ENCODE measurements at places on chromosomes 12 and 14.

- DNase-seq = no peak
Measured at GRCh38 chr12:108768591-108769500, 37.5 kb upstream of the CORO1C start.

DNA sequence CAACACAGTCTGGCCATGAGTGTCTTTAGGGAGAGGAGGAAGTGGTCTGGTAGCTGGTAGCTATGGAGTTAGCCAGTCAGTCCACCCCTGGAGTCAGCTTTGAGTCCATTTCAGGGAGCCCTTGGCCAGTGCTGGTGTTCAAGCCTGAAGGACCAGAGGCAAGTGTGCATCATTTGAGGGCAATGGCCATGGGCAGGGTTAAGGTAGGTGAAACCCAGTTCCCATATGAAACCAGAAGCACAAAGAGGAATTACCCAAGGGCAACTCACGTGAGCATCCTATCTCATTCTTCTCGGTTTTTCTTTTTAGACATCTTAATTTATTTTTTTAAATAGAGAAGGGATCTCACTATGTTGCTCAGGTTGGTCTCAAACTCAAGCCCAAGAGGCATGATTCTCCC, 61.3 kb upstream of the ACTN1 start:
- no peak for DNase-seq

DNA sequence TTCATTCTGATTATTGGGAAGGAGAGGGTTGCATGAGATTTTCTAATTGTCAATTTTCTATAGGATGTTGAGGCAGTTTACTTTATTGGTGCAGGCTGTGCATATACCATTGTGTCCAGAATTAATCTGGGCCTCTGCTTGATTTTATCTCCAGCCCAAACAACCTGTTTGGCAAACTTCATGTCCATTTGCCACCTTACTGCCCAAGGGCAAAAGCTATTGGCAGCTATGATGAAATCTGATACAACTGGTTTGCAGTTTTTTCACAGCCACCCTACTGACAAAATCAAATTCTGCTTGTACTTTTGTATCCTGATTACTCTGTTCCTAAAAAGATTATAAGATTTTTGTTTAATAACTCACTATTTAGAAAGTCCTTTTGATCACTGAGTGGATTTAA, 789.2 kb upstream of the FBXO33 start:
- no peak for DNase-seq

DNA sequence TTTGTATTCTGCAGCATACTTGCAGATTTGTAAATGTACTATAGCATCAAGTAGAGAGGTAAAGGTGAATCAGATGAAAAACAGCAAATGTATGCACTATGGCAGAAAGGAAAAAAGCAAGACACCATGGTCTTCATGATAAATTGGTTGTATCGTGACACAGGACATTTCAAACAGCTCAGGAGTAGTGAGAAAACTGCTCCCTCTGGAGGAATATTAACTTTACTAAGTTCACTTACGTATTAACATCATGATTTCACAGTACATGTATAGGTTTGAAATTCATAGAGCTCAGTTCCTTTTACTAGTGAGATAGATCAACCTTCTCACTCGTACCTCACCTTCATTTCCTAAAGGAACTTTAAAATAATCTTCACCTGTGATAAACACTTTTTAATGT, 6.5 kb downstream of the MBIP start:
- DNase-seq = no peak

DNA sequence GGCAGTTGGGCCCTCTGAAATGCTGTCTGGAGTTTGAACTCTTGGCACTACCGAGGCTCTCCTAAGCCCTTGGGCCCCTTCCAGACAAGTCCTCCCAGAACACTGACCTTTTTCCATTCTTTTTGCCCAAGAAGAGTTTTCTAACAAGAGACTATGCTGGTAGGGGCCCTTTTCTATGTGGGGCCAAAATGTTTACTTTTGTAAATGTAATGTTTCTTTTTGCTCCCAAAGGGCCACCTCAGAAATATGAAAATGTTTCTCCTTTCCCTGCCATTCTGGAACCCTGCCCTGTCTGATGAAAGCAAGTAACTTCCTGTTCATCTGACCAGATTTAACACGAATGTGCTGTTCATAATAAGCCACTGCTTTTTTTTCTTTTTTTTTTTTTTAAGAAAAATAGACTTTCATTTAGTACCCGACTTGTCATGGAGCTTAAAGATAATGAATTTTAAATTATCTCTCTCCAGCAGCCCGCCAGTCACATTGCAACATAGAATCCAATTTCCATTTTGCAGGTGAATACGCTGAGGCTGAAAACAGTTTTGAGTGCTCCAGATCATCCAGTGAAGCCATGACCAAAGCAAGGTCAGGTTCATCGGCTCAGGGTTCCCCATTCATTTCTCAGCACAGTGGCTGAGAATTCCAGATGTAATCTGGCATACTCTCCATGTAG, 169.9 kb downstream of the DPF3 start:
- no peak for DNase-seq

- no peak for DNase-seq
Measured at GRCh38 chr12:16056910-16057309, 145.8 kb downstream of the DERA start.

GRCh38 chr12:1929985-1930802, 11.7 kb upstream of the CACNA2D4 start:
- DNase-seq = no peak

DNA sequence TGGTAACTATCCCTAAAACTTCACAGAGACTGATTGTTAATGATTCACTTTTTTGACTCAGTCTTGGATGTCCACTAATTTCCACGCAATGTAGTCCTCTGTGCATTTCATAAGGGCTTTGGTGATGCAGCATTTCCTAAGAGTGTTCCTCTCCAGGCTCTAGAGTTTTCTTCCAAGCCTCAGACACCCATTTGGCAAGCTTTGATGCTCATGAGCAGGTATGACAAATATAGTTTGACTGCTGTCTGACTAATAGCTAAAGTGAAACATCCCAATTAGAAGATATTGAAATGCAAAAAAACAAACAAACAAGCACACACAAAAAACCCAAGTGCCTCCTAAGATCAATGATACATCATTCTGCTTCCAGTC, 1.5 kb upstream of the VAMP1 start:
- DNase-seq = no peak

- no peak for DNase-seq
Measured at GRCh38 chr12:10719482-10719881, 3.6 kb downstream of the YBX3 start.

GRCh38 chr12:115541891-115542421, 735.5 kb downstream of the MED13L start:
- no peak for DNase-seq

DNA sequence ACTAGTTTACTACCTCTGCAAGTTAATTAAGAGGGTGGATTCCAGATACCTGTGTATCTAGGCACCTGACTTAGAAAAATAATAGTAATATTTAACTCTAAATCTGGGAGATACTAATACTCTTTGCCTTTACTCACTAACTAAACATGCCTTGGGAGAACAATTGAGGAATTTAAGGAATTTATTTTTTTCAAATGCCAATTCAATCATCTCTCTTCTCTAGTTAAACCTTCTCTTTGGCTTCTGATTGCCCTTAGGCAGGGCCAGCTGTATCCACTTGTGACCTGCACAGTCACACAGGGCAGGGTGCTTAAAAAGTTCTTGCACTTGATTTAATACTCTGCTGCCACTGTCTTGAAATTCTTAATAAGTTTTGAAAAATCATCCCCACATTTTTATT, 142.4 kb downstream of the PLCZ1 start:
- no peak for DNase-seq

- no peak for DNase-seq
Measured at GRCh38 chr12:52359621-52360061, 7.6 kb downstream of the KRT85 start.

DNA sequence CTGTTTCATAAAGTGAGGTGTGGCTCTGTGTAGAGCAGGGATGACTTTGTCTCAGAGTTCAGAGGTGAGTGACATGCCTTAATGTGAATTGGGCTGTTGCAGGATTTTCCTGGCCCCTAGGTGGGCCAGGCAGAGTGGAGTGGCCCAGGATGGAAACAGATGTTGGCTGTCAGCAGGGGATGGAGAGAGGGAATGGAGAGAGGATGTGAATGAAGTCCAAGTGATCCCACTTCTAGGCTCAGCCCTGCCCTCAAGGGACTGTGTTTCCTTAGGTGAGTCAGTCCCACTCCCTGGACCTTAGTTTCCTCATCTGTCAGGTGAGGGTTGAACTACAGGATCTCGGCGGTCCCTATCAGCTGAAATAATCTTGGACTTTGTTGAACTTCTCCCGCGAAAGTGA, 7.5 kb downstream of the GALNT16 start:
- no peak for DNase-seq

DNA sequence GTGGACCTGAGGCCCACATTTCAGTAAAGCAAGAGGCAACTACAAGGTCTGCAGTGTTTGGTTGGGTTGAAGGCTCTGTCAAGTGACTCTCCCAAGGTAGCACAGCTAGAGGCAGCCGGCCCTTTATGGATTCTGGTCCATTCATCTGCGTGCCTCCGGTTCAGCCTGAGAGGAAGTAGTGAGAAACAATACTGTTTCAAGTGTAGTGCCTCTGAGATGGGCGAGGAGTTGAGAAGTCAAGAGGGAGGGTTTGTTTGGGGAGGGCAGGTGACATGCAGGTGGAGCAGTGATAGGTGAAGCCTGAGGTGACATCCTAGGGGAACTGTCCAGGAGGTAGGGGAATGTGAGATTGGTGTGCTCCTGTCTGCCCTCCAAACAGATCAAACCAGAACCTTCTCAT, 933.5 kb downstream of the VRK1 start:
- DNase-seq = no peak

DNA sequence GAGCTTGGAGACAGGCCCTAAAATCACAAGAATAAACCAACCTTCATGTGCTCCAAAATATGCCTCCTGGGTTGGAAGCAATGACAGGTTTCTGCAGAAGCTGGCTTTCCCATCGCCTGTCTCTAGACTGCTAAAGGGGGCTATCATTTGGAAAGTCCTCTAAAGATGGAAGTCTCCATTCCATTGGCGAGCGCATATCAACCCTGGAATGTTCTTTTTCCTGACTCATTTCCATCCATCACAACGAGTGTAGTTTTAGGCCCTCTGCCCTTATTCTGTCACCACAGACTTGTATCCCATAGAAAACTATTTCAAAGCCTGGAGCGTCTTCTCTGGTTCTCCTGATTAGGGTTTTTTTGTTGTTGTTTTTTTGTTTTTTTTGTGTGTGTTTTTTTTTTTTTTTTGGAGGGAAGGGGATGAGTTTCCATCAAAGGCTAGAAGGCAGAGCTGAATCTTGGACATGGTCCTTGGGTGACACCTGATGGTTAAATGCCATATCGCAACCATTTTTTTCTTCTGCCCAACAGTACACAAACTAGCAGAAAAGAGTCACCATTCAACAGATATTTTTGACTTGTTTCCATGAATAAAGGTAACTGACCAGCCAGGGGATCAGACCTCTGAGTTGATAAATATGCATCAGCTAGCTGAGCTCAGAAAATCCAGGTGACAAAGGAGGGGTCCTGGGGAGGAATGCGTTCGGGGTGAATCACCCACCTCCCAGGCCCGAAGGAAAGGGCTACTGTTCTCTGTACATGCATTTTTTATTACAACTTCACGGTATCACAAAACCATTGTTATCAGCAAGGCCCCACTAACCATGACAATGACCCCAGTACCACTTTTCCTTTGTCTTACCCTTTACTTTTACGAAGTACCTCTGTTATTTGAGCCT, 40.5 kb downstream of the KCNA5 start:
- no peak for DNase-seq

- no peak for DNase-seq
Measured at GRCh38 chr14:106277503-106277902, 751.1 kb downstream of the TMEM121 start.

DNA sequence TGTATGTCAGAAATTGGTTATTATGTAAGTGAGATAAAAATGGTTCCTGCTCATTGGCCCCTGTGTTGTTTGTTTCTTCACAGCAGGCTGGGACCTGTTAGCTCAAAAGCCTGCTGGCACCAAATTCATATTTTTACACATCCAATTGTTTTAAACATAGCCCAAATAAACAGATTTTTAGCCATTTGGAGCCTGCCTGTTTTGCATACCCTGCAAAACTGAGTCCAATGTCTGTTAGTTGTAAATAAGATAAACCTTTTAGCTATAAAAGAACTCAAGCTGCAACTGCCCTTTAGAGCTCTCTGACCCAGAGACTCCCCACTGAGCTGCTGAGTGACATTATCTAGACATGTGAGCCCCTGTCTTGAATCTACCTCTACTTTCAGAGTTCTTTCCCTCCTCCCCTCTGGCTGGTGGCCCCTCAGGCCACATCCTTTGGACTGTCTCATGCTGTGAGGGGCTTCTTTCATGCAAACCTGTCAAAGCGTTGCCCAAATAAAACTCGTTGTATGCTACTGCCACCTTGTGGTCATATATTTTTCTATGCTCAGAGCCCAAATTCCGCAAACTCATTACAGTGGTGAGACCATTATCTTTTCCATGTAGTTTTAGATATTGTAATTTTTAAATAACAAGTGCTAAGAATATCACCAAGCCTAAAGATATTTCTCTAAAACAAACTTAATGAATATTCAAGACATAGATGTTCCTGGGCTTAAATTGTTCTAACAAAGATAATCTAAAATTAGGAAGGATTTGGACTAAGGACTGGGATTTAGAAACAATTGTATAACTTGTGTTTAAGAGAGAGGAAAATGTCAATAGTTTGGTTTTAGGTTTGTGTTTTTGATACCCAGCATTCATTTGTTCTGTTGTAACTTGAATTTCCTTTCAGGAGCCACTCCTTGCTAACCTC, 337.9 kb downstream of the AACS start:
- DNase-seq = no peak
